ENCODE measurements at places on chromosomes 3 and 15.

DNA sequence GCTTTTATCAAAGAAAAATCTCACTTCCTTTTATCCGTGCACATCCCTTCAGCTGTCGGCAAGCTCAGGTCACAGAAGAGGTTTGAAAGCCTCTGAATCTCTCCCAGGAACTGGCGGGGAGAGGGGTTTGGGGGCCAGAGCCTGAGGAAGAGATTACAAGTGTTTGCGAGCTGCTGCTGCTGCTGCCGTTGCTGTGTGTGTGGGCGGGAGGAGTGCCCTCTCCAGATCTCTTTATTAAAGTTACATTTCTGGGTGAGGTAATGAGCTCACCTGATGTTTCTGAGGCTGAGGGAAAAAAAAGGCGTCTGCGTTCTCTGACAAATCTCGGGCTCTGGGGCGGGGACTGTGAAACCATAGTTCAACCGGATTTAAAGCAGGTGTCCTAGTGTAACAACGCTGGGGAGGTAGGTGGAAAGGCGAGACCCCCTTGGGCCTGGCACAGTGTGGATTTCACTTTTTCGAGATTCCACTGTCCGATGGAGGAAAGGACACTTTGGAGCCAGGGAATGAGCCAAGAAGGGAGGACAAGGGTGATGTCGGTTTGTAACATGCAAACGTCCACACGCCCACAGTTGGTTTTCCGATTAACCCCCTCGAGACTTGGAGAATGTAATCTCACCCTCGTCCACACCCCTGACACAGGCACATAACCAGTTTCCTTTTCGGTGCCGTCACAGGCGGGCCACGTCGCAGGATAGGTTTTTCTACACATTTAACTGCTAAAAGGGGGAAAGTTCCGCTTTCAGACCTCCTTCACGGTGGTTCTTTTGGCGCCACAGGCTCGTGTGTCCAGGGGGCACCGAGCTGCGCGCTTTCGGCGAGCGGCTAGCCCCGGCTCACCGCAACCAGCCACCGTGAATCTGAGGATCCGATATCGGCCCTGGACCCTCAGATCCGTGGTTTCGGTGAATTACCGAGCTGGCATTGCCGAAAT, 2.1 kb downstream of the ALCAM start:
- DNase-seq, result peak; percentile 38

DNA sequence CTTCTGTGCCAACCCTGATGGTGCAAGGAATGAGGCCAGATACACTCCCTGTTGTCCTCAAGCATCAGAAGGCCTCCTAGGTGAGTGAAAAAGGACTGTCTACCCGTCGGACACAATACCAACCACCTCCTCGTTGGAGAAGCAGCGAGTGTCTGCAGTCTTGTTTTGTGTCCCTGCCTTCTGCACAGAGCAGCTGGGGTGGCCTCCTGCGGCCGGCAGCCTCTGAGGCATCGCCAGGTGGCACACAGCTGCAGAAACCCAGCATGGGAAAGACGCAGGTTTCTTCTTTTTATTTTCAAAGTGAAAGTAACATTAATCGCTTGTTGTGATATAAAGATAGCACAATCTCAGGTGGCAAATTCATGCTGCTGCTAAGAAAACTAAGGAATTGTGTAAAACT, 509.9 kb downstream of the OCA2 start:
- no peak for DNase-seq

- no peak for DNase-seq
Measured at GRCh38 chr3:60217156-60217911, 1033.9 kb downstream of the FHIT start.

- no peak for DNase-seq
Measured at GRCh38 chr15:99407716-99408115, 156.4 kb downstream of the LRRC28 start.

GRCh38 chr3:127747751-127748521, 74.4 kb downstream of the MGLL start:
- DNase-seq, result no peak

DNA sequence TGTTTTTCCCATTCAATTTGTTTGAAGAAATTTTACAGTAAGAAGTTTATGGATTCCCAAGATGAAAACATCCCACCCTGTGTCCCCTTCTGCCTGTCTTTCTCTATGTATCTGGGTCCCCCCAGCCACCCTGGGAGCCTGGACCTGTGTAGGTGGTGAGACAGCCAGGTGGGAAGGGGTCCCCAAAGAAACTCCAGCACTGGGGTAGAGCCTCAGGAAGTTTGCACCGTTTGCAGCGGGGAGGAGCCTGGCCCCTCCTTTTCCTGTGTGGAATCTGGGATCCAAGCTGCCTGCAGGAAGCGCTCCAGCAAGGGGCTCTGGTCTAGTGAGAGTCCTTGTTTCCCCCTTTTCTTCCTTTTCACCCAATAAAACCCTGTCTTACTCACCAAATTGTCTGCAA, 49.4 kb upstream of the ITGA11 start:
- DNase-seq, result no peak

- no peak for DNase-seq
Measured at GRCh38 chr3:177133860-177134815, 63.1 kb downstream of the TBL1XR1 start.

GRCh38 chr3:126208606-126209256, 28.3 kb upstream of the ALDH1L1 start:
- DNase-seq, result no peak

DNA sequence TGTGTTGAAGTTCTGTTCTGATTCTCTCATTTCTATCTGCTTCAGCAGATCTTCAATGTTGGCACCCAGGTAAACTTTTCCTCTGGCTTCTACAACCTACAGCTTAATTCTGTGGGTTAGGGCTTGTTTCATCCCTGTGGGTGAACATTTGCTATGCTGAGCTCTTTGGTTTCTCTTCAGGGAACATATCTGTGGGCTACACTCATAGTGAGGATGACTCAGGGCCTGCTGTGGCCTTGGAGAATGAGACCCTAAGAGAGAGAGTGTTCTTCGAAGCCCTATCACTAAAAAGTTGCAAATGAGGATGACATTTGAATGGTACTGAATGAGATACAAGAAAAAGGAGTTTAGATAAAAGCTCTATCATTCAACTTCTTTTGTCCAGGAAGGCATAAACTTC, 346.2 kb upstream of the CBLB start:
- no peak for DNase-seq

GRCh38 chr3:11482021-11482420, 161.7 kb downstream of the VGLL4 start:
- no peak for DNase-seq

DNA sequence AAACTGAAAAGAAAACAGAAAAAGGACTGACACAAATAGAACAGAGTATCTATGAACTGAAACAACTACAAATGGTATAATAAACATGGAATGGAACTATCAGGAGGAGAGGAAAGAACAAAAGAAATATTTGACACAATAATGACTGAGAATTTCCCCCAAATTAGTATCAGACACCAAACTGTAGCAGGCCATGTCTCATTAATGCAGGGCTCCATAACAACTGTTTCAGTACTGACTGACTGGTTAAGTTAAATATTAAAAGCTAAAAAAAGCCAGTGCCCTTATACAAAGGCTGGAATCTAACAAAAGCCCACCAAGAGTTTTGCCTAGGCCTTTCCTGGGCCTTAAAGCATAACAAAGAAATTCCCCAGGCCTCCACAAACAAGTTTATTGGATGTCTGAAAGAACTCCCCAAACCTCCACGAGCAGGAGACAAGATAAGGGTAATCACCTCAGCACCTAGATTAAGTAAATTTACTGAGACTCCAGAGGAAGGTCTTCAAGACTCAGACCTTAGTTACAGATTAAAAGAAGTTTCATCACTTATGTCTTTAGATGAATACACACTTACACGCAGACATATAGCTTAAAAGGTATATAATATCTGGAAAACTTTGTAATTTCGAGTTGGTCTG, 45.7 kb downstream of the KPNA1 start:
- no peak for DNase-seq

GRCh38 chr3:27133060-27133459, 236.1 kb downstream of the NEK10 start:
- no peak for DNase-seq

DNA sequence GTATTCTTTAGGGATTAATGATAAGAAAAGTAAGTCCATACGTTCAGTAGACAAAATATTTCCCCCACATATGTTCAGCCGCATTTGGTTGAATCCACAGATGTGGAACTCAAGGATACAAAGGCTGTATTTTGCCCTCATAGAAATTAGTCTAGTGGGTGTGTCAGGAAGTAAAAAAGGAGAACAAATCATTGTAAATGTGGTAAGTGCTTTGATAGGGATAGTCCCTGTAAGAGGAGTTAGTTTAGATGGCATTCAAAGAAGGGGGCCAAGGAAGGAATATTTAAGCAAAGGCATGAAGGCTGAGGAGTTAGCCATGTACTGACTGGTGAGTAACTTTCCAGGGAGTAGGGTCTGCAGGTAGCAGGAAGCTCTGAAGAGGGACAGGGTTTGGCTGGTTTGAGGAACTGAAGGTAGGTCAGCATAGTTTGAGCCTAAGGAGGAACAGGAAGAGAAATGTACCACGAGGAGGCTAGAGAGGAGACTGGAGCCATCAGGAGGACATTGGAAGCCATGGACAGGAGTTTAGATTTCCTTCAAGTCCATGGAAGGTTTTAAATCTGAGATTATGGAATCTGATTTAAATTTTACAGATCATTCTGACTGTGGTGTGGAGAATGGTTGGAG, 98.8 kb downstream of the MME start:
- DNase-seq, result no peak

DNA sequence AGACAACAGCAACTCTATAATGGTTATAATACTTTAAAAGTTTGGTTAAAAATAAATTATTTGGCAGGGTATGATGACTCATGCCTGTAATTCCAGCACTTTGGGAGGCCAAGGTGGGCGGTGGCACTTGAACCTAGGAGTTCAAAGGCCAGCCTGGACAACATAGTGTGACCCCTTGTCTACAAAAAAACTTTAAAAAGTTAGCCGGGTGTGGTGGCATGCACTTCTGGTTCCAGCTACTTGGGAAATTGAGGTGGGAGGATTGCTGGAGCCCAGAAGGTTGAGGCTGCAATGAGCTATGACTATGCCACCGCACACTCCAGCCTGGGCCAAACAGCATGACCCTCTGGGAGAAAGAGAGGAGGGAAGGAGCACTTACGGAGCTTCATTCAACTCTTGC, 7.7 kb upstream of the TRPC1 start:
- no peak for DNase-seq

GRCh38 chr3:85171976-85172375, 213.2 kb downstream of the CADM2 start:
- no peak for DNase-seq

DNA sequence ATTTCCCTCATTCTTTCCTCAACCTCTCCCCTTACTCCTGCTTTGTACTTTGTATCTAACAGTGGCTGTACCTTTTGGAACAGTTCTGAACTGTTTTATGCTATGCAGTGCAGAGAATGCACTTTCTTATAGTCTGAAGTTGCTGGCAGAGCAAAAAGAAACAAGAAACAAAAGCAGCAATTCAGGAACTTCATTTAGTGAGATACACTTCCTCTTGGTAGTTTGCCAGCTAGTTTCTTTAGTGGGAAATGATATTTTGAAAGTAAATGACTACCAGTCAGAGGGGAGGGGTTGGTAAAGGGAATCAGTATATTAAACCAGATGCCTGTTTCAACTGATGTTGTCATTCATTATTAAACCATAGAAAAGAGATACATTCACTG, 55.0 kb upstream of the CHD2 start:
- DNase-seq, result no peak

DNA sequence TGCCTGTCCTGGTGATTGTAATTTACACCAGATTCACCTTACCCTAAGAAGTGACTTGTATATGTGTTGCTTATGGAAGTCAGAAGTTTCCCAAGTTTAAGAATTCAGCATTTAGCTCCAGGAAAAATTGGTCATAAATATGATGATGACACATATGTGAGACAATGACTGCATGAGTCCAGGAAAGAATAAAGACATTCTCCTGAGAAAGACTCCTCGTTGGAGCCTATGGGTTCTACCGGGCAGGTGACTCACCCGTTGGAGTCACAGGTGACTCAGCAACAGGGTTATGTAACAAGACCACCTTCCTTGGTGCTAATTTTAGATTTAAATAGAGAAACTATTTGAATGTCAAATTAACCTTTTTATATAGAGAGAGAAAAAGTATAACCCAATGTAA, 662.4 kb downstream of the FHIT start:
- no peak for DNase-seq

GRCh38 chr3:31132132-31132769, 237.8 kb upstream of the GADL1 start:
- no peak for DNase-seq

DNA sequence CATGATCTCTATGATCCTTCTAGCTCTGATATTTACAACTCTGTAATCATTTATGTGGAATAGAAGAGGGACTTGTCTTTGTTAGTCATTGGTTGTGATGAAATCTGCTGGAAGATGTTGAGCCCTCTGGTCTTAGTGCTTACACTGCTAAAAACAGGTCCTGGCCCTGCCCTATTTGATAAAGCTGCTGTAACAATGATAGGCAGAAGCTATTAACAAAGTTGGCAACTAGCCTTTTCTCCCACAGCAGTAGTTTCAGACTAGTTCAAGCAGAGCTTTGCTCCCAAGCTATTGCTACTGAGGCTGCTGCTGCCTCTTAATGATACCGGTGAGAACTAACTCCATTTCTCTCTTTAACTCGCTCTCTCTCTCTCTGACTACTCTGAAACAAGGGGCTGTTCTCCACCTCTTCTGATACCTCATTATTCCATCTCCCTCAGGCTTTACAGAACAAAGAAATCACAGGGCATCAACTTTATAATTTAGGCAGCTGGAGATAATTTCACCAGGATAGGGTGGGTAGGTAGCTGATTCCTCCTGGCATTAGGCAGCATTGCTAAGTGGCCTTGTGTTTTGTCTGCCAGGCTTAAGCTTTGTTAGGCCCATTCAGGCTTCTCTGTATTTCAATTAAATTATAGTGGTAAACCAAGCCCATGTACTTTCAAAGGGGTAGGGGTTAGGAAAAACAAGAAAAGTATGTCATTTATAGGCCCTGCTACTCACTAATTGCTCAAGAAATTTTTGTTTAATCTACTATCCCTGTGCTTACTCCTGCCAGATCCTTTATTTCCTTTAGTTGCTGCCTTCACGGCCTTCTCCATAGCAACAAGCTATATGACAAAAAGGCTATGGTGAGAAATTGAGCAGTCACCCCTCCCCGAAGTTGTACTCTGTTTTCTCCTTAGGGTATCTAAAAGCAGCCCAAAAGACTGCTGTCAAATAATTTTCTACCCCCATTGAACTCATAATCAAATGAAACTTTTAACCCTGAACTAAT, 139.6 kb downstream of the RBPMS2 start:
- no peak for DNase-seq

DNA sequence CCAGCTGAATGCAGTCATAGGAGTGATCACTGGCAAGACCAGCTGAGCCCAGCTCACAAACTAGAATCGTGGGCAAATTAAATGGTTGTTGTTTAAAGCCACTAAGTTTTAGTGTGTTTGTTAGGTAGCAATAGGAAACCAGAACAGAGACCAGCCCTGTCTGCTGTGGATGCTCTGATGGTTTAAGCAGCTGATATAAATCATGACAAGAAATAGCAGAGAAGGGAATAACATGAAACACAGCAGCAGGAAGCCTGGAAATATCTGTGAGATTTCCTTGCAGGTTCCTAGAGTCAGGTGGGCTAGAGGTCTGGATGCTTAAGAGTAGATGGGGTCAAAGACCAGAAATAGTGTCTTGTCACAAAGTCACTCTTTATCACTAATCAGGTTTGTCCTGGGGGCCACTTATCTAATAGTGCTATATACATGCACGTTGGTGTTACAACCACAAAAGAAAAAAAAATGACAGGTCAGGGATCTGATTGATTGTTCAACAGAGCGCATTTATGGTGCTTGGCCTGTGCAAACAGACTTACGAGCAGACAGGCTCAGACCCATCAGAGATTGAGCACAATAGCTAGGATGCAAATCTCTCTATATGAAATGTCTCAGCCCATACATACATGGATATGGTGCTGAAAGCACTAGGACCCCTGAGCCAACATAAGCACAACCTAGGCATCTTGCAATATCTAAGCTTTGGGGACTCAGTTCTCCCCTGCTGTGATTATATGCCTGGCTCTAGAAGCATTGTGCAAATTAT, 967.7 kb downstream of the AGBL1 start:
- DNase-seq, result no peak

All from CD8-positive, alpha-beta T cell (primary cell).